ENCODE measurements at places on chromosomes 5 and 9. TPM values are rescaled to one million over a fixed set of nuclear protein-coding genes. Genes with fewer than 3 reads are reported as not detected.

DNA sequence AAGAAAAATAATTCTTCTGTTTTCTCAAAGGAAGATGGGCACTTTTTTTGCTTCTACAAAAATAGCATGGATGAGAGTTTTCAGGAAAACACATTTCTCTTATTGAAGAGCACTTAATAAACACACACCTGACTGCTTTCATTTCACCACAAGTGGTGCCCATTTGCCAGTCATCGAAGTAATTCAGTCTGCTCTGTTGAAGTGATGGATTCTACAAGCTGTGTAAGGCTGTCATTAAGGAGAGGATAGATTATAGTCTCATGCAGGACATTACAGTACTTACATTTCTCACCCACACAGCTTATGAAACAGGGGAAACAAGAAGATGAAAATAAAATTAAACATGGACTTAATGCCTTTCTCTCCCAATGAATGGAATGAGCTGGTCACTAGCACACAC is 165.2 kb downstream of the NR2F1-AS1 start:
- no peak for DNase-seq

Gene FOXE1
- total RNA-seq = not detected

DNA sequence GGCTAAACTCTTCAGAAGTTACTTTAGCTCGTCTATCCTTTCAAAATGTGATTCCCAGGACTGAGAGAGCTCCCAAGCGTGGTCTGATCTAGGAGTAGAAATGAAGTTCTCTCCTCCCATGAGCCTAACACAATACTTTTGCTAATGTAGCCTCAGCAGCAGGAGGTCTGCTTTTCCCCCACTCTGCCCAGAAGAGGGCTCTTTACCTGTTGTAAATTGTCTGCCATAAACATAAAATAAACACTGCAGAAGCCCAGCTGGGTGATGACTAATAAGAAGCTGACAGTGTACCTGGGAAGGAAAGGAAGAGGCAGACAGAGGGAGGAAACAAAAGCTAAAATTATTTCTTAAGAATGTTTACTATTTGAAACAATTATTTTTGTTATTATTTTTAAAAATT is 15.4 kb downstream of the SLC36A3 start:
- no peak for DNase-seq

DNA sequence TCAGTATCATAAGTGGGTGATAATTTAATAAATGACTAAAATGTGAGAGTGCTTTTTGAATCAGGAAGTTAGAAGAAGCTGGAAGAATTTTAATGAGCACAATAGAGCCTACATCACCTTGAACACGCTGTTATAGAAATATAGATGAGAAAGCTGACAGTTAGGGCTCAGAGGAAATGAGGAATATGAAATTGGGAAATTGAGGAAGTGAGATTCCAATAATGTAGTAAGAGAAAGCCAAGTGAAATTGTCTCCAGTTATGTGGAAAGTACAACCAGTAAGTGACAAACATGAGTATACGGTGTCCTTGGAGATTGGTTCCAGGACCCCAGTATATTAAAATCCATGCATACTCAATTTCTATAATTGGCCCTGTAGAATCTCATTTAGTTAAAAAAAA is 235.9 kb upstream of the FAM174A start:
- no peak for DNase-seq

DNA sequence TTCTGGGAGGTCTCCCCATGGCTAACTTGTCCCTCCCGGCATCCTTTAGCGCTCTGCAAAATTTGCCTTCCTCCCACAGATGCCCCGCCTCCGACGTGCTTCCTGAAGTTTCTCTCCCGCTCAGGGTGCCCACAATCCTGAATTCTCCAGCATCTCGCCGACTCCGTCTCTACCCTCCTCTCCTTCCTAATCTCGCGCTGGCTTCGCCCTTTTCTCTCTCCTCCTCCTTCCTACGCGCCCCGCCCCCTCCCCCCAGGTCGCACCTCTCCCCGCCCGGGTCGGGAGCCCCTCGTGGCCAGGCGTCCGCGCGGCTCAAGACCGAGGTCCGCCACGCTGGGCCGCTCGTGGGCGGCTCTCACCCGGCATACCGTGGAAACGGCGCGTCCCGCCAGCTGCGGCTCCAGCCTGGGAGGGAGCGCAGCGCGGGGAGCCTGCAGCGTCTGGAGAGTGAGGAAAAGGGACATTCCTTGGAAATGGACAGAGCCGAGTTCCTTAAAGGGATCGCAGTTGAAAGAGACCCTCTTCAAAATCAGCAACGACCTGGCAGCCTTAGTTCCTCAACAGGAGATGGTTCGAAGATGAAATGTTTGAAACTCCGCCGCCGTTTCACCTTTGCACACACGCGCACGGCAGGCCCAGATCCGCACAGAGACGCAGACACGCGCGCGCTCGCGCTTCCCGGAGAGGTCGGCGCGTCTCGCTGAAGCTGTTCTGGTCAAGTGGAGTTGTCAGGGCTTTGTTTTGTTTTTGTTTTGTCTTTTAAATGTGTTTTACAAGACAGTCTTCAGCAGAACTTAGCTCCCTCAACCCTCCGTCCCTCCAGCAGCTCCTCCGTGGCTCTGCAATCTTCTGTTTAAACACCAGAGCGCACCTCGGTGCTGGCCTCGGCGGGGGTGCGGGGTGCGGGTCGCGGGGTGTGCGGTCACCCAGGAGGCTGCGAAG is 5.0 kb upstream of the IRX2 start:
- DNase-seq = peak; percentile 43

- DNase-seq = no peak
Observed at GRCh38 chr9:115910959-115911358, 242.6 kb upstream of the PAPPA start.
